ENCODE measurements at places on chromosomes 16 and 17.

GRCh38 chr17:57113656-57114055 is 28.6 kb downstream of the AKAP1 start:
- no peak for DNase-seq

GRCh38 chr16:12794486-12795387 is 8.9 kb downstream of the CPPED1 start:
- DNase-seq, result no peak

DNA sequence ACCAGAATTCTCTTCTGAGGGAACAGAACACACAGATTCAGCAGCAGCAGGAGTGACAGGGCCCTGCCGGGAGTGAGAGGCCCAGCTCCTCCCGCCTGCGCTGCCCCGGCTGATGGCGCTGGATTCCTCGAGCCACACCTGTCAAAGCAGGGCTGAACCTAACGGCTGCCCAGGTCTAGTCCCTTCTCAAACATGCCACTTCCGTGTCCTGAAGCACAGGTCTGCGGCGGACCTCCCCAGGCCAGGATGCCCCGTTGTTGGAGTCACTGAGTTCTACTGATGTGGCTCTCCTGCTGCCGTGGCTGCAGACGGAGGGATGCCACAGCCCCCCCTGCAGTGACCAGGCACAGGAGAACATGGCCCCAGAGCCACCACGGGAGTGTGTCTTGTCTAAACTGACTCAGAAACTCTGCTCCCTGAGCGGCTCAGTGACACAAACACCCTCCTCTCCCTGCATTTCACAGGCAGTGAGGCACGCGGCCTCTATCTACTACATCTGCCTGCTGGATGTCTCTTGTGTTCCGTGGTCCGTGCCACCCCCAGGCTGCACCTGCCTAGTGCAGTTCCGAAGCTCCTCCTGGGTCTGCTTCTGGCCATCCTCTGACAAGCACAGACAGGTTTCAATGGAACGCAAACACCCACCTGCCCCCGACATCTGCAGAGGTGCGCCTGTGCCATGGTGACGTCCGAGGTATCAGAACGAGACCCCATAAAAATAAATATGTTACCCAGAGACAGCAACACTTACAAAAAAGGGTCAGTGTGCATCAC is 44.7 kb upstream of the DNAH17 start:
- no peak for DNase-seq

DNA sequence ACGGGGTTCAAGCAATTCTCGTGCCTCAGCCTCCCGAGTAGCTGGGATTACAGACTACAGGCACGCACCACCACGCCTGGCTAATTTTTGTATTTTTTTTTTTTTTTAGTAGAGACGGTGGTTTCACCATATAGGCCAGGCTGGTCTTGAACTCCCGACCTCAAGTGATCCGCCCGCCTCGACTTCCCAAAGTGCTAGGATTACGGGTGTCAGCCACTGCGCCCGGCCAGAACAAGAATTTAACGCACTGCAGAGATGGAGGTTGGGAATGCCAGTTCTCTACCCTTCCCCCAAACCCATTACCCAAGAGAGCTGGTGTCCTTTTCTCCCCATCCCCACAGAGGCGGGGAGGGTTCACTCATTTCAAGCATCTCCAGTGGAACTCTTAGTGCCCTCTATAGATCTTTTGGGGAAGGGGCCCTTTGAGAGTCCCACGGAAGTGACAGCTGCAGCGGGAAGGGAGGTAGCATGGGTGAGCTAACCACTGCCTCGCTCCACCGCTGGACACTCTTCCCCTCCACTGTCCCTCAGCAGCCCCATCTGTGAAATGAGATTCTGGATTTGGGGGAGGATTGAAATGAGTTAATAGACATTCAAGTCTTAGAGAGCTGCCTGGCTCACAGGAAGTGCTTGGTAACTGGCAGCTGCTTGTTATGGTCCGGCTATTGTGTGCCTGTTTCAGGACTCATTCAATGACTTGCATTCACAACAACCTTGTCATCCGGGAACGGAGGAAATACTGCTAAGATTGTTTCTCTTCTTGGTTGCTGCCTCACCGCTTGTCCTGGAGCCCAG is 3.5 kb upstream of the UBALD2 start:
- no peak for DNase-seq

GRCh38 chr16:67100569-67101310 is 9.0 kb upstream of the PHAF1 start:
- DNase-seq, result no peak

- DNase-seq, result no peak
These were observed 263.4 kb downstream of the BCAS3 start for GRCh38 chr17:60941028-60941427.

GRCh38 chr16:72092832-72093447 is 480 bp downstream of the TXNL4B start:
- no peak for DNase-seq

DNA sequence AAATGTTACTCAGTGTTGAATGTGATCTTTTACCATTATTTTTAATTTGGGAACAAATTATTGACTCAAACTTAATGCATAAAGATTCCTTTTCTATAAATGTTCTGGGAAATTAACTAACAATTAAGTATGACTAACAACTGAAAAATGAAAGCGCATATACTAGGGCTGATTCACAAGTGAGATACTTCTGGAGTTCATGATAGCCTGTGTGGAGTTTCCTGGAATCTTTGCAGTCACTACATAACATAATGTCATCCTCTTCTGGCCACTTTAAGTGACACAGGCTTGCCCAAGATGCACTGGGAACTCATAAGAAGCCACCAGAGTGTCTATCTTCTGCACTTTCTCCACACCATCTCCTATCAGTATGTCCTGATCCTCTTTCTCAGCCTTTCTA is 450.3 kb upstream of the CDH11 start:
- no peak for DNase-seq

DNA sequence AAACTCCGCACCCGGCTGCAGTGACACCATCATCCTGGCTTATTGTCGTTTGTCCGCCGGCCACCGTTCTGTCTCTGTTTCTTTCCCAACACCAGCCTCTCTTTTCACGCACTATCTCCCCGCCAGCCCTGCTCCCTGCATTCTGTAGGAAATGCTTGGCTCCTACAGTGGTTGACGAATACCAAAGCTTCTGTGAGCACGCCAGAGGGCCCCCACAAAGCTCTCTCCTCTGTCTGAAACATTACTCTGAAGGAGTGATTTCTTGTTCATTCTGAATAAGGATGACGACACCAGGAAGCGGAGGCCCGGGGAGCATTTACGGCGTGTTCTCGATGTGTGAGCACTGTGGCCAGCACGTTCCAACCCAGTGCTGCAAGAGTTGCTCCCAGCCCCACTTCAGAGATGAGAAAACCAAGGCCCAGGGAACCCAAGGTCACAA is 58.8 kb downstream of the ADCY9 start:
- no peak for DNase-seq

Data from stimulated activated CD4-positive, alpha-beta T cell treated with anti-CD3 and anti-CD28 coated beads, Interleukin-1b, Interleukin-23, amount 100 ng/mL, for 24 hours (primary cell).